ENCODE measurements at places on chromosomes 13 and 19.

DNA sequence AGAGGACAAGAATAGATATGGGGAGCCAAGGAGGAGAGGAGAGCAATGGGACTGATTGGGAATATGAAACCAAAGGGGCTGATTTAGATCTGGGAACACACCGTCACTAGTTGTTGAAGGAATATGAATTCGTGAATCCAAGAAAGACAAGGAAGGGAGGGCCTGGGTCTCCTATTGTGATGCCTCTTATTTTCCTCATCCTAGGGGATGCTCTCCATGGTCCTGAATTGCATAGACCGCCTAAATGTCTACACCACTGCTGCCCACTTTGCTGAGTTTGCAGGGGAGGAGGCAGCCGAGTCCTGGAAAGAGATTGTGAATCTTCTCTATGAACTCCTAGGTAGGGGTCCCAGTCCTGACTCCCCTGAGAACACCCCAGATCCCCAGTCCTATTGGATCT, 21.5 kb downstream of the RYR1 start:
- no peak for DNase-seq

DNA sequence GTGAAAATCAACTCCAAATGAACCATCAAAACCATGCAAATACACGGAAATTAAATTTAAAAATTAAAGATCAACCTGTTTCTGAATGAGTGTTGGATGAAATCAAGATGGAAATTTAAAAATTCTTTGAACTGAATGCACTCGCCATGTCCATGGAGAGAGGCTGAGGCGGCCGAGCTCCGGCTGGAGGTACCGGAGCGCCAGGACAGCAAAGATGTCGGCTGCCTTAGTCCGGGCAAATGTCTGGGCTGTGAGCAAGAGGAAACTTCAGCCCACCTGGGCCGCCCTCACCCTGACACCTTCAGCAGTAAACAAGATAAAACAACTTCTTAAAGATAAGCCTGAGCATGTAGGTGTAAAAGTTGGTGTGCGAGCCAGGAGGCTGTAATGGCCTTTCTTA, 5.3 kb upstream of the ZNF506 start:
- DNase-seq = no peak

GRCh38 chr13:50162001-50162400, 146.8 kb downstream of the KCNRG start:
- no peak for DNase-seq

DNA sequence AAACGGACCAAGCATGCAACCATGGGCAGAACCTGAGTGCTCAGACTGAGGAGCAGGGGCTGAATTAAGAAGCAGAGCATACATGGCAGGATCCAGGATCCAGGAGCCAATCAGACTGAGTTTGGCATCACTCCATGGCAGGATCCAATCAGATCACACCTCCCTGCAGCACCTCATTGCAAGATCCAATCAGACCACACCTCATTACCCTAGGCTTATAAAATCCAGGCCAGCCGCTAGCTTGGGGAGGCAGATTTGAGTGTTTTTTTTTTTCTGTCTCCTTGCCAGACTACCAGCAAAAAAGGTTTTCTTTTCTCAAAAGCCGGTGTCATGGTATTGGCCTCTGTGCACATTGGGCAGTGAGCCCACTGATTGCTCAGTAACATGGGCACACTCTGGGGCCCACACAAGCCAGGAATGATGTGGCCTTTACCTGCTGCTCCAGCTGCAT, 127.9 kb upstream of the GJB6 start:
- DNase-seq = no peak

GRCh38 chr13:91162589-91162988, 184.9 kb upstream of the MIR17HG start:
- DNase-seq = no peak

- peak; percentile 14 for DNase-seq
Observed at GRCh38 chr13:20191311-20192157, 1.2 kb downstream of the GJB2 start.

GRCh38 chr13:51419001-51419636, 33.7 kb downstream of the INTS6 start:
- peak; percentile 11 for DNase-seq

GRCh38 chr13:67493835-67494234, 263.7 kb upstream of the PCDH9 start:
- no peak for DNase-seq

DNA sequence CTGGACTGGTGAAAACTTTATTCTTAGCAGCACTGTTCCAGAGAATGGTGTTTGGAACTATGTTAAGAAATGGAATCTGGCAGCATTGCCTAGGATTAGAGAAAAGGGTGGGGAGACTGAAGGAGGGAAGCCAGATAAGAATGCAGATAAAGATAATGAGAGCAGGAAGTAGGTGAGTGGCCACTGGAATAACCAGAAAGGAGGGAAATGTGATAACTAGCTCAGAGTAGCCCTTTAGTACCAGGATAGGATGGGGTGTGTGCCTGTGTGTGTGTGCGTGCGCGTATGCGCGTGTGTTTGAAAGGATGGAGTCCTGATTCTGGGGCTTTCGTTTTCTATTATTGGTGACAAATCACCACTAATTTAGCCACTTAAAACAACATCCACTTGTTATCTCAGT, 33.4 kb upstream of the FRY start:
- DNase-seq = no peak

DNA sequence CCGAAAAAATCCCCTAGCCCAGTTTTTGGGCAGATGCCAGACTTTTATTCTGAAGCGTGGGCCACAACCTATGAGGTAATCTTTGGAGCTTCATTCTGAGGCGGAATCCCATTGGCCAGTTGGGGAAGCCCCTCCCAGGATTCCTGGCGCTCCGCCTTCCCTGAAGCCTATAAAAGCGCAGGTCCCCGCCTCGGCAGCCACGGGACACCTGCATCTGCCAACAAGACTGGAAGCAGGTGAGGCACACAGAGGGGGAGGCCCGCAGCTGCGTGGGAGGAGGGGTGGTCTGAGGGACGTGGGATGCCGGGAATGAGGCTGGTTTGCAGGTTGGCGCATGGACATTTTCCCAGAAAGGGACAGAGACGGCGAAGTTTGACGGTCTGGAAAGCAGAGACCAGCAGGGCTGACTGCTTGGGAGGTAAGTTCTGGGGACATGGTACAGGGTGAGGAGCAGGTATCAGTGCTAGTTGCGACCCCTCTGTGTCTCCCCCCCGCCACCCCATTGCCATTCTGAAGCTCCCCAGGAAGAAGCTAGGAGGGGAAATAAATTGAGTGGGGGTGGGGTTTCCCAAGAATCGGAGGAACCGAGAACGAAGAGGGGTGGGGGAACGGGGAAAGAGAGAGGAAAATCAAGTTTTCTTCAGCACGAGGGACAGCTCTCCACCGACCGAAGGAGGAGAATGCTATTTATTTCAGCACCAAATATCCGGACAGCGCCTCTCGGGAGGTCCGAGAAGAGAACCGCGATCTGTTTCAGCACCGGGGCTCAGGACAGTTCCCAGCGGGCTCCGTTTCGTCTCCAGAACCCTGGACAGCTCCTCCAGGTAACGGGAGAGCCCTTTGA, 22.4 kb upstream of the FEM1A start:
- peak; percentile 85 for DNase-seq

DNA sequence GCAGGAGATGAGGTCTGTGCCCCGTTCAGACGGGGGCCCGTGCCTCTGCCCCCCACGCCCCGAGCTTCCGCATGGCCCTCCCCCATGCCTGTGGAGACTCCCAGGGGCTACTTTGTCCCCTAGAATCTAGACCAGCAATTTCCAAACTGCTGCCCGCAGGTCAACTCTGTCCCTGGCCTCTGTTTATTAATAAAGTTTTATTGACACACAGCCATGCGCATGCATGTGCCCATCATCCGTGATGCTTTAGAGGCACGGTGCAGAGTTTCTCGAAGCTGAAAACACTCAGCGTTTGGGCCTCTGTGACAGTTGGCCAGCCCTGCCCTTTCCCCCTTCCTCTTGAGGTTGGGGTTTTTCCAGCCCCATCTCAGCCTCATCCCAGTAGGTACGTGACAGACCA, 140.0 kb downstream of the KDM4B start:
- no peak for DNase-seq

DNA sequence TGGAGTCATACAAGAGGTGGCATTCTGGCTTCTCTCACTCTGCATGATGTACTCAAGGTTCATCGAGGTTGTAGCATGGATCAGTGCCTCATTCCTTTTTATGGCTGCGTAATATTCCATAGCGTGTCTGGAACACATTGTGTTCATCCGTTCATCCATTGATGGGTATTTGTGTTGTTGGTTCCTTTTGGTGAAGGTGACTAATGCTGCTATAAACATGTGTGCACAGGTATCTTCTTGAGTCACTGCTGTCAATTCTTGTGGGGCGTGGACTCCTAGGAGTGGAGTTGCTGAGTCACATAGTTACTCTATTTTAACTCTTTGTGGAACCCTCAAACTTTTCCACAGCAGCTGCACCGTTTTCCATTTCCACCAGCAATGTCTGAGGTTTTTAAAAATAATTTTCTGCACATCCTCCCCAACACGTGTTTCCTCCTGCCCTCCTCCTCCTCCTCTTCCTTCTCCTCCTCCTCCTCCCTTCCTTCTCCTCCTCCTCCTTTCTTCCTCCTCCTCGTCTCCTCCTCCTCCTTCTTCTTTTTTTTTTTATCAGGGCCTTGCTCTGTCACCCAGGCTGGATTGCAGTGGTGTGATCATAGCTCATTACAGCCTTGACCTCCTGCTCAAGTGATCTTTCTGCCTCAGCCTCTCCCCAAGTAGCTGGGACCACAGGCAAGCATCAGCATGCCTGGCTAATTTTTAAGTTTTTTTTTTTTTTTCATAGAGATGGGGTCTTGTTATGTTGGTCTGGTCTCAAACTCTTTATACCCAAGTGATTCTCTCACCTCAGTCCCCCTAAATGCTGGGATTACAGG, 2.0 kb upstream of the TMEM221 start:
- DNase-seq = no peak

GRCh38 chr19:15895876-15896430, 1.9 kb downstream of the CYP4F2 start:
- no peak for DNase-seq

DNA sequence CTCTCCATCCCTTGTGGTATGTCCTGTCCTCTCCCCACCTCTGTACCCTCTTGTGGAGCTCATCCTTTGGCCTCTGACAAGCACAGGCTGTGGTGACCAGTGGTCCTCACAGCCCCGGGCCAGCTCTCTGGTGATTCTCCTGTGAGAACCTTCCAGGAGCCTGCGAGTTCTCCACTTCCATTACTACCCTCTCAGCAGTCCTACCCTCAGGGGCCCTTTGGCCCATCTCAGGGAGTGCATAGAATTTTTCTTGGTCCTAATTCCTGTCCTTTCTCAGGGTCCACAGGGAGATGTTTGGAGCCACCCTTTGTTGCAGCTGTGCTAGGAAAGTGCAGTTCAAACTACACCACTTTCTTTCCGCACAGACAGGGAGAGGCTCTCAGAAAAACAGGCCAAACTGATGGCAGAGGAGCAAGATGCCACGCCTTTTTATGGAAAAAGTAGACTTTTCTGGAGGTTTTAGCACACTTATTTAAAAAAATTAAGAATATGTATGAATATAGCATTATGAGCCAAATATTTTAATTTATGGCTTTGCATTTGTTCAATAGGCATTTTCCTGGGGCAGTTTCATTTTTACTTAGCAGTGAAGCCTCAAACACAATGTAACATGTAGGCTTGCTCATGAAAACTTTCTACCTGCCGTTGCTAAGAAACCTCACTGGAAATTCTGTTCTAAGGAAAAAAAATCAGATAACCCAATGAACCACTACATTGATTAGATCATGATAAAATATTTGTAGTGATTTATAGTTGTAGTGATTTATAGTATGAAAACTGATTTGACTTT, 92.0 kb downstream of the GPR12 start:
- no peak for DNase-seq

GRCh38 chr13:109881347-109881725, 95.0 kb upstream of the IRS2 start:
- DNase-seq = no peak

- DNase-seq = no peak
Observed at GRCh38 chr13:42396501-42396900, 124.5 kb downstream of the AKAP11 start.

GRCh38 chr13:106617561-106617960, 49.6 kb upstream of the ARGLU1 start:
- no peak for DNase-seq

DNA sequence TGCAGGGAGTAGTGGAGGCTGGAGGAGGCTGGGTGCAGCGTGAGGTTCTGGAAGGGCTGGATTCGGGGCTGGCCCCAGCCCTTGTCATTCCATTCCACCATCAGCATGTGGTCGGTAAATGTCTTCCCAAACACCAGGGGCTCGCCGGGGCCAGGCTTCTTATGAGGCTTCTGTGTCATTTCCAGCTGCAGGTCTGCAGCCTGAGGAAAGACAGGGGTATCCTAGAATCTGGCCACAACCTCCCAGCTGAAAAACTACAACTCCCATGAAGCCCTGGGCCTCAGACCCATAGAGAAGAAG, 4.4 kb downstream of the BCAT2 start:
- no peak for DNase-seq

- DNase-seq = no peak
Observed at GRCh38 chr13:40980461-40980860, 38.7 kb downstream of the ELF1 start.

GRCh38 chr19:45103508-45104319, 10.7 kb downstream of the PPP1R37 start:
- no peak for DNase-seq

DNA sequence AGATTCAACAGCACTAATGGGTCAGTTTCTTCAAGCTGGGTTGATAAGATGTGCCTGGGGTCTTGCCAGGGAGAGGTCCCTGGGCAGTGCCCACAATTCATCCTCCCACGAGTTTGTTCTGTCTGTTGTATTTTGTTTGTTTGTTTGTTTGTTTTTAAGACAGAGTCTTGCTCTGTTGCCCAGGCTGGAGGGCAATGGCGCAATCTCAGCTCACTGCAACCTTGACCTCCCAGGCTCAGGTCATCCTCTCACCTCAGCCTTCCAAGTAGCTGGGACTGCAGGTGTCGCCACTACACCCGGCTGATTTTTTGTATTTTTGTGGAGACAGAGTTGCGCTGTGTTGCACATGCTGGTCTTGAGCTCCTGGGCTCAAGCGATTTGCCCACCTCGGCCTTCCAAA, 120.1 kb downstream of the NUFIP1 start:
- no peak for DNase-seq

DNA sequence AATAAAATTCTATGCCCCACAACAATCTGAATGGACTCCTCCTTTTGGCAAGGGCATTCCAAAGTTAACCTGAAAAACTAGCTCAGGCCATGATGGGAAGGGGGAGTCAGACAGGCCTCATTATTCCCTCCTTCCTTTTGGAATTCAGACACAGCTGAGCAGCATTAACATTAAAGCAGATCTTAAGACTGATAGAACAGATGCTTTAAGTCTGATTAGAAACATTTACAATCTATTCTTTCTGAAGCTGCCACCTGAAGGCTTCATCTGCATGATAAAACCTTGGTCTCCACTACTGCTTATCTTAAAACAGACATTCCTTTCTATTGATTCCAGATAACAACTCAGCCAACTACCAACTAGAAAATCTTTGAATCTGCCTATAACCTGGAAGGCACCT, 98.9 kb downstream of the UGGT2 start:
- DNase-seq = no peak

GRCh38 chr19:20167651-20168122, 673 bp downstream of the ZNF486 start:
- no peak for DNase-seq

- peak; percentile 66 for DNase-seq
Observed at GRCh38 chr19:5578097-5578846, 10.5 kb upstream of the TINCR start.

Data from memory B cell (primary cell).